ENCODE measurements at places on chromosomes 12 and 14.

- no peak for DNase-seq
Measured at GRCh38 chr12:26939953-26940352, 1.7 kb downstream of the FGFR1OP2 start.

GRCh38 chr12:52081263-52081733 is 1.8 kb downstream of the SMIM41 start:
- no peak for DNase-seq

DNA sequence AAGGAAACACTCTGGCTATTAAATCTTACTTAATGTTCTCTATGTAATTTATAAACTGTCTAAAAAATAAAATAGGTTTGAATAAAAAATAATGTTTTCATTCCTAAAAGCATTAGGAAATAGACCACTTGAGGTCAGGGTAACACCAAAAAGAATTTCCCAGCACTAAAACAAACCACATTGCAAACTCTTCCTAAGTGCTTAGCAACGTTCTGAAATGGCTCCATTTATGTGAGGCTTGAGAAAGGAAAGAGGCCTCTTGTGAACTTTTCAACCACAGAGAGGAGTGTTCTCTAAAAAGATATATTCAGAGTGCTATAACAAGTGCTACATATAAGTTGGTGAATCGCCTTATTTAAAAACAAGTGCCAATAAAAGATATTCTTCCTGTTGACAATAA is 42.7 kb downstream of the ALX1 start:
- no peak for DNase-seq

GRCh38 chr12:62288328-62288727 is 28.1 kb downstream of the USP15 start:
- no peak for DNase-seq

DNA sequence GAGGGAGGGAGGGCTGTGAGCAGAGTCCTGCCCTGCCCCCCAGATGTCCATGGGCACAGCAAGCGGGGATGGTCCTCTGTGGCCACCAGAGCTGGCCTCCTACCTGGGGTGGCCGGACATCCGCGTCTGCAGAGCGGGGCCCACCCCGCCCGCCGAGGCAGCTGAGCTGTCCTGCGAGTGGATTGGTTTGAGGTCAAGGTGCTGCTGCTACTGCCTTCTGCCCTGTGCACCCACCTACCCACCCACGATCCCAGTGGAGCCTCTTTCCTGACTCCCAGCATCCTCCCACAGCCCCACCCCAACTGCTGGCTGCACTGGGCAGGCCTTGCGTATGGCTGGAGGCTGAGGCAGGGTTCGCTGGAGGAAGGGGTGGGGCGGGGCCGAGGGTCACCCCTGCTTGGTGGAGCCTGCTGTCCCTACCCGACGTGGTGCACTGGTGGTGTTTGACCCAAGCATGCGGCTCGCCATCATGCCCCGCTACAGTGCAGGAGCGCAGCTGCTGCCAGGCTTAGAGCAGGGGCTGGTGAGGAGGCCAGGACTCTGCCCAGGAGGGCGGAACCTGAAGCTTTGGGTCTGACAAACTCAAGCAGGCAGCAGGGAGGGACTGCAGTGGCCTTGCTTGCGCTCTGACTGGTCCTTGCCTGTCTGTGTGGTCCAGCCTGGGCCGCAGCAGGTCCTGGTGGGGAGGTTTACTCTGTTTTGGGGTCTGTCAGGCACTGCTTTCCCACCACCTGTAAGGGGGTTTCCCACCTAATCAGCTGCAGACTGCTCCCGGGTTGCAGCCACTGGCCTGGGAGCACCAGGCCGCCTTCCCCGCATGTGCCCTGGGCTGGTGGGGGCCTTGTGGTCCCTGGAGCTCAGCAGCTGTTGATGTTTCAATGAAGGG is 23.7 kb downstream of the CEP170B start:
- no peak for DNase-seq

- DNase-seq, result no peak
Measured at GRCh38 chr14:75634848-75635247, 25.8 kb downstream of the ERG28 start.

- peak; percentile 35 for DNase-seq
Measured at GRCh38 chr12:82527165-82527780, 159.4 kb upstream of the TMTC2 start.

- DNase-seq, result no peak
Measured at GRCh38 chr12:91189516-91189915, 6.9 kb upstream of the DCN start.

DNA sequence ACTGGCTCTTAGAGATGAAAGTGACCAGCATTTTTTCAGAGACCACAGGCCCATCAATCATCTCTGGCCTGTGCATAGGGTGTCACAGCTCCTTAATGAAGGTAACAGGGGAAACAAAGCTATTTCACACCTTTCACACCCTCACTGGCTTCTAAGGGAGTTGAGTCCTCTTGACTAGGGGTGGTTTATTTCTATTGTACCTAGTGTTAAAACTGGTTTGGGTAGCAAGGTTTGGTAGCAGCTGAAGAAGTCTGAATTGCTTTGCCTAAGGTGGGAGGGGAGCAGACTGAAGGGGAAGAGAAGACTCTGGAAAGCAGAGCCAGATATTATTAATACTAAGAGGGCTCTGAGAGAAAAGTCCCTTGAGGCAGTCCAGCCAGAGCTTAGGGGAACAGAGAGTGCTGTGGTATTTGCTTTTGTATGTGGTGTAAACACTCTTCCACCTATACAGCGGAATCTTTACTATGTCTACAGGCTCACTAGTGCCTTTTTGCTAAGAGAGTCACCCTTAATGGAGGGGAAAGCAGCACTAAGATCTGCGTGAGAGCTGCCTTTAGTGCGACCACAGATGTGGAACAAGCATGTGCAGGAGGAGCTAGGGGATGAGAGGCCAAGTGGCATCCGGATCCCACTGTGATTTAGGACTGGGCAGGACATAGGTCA is 95.8 kb downstream of the STXBP6 start:
- DNase-seq, result no peak

GRCh38 chr14:39025810-39026627 is 77.0 kb downstream of the SEC23A start:
- no peak for DNase-seq

GRCh38 chr14:29645117-29645516 is 282.5 kb downstream of the PRKD1 start:
- DNase-seq, result no peak

DNA sequence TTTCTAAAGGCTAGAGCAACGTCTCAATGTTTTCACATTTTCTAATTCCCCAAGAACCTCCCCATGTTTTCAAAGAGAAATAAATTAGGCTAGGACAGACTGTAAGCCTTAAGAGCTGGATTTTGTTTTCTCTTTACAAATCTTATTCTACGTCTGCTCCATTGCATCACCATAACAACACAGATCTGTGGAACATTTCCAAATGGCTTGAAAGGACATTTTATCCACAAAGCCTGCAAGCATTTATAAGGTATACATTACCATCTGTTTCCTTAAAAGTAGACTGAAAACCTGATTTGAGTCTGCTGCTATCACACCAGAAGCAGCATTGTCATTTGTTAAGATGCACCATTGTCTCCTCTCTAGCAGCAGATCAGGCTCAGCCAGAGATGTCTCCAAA is 115.3 kb upstream of the PLEKHA5 start:
- no peak for DNase-seq

DNA sequence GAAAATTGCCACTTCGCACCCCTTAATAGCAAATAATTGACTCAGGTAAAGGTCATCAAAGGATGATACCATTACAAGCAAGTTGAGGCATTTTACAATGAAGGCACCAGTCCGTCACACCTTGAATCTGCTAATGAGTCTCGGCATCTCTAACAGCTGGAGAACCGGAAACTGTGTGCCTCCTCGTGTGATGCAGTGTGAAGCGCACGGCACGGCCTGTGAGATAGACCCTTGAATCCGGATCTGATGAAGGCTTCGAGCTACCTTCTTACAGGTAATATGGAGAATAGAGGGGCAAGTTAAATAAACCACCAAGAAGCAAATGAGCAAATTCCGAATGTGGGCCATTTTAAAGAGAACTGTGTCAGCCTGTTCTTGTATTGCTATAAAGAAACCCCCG is 19.8 kb upstream of the TUBA1A start:
- no peak for DNase-seq

- DNase-seq, result no peak
Measured at GRCh38 chr12:24020397-24021163, 71.1 kb upstream of the SOX5 start.

- DNase-seq, result no peak
Measured at GRCh38 chr12:41112903-41113302, 75.2 kb upstream of the PDZRN4 start.

- no peak for DNase-seq
Measured at GRCh38 chr12:15650399-15651128, 138.6 kb downstream of the EPS8 start.

- no peak for DNase-seq
Measured at GRCh38 chr12:98084391-98084790, 431.0 kb upstream of the TMPO start.

DNA sequence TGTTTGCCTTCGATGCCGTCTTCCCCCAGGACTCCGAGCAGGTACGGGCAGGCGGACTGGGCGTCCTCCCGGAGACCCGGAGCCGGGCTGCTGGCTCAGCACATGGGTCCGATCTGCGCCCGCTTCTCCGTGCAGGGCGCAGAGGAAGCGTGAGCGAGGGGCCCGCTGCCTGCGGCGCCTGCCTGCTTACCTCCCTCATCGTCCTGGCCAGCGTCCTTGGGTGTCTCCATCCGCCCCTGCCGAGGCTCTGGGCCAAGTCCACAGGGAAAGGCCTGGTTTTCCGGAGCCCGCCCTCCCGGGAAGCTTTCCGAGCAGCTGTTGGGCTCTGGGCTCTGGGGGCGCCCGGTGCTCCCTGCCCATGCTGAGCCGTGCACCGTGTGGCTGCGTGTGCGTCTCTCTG is 33.5 kb downstream of the KIF26A start:
- DNase-seq, result no peak

GRCh38 chr12:127178052-127178451 is 1088.9 kb upstream of the TMEM132C start:
- DNase-seq, result no peak

DNA sequence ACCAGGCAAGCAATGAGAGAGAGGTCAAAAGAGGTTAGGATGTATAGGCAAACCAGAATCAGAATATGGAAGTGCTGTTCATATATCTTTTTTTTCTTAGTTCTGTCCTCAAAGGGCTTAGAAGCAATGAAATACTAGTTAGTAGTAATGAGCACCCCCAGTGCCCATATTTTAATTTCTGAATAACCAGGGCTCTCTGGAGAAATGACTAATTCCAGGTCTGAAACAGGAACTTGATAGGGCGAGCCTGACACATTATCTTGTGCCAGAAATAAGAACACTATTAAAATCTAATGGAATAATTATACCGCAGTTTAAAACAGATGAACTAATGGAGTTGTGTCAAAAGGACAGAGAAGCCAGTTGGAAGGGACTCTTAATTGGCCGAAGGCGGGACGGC is 30.9 kb downstream of the BICDL1 start:
- no peak for DNase-seq

- no peak for DNase-seq
Measured at GRCh38 chr12:64739778-64740177, 19.4 kb downstream of the GNS start.

DNA sequence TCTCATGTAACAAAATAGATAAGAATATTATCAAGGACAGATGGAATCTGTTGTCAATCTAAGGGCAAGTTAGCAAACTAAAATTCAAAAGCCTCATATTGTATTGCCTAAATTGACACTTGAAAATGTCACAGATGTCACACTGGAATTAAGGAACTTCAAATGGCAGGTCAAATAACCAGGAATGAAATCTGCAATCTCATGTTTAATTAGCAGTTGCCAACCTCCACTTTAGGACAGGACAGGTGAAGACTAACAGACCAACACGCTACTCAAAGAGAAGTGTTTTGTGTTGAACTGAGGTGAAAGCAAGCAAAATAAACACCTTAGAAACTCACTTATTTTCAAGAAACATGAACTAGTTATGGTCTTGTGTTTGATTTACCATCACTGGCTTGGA is 11.1 kb downstream of the KIF21A start:
- DNase-seq, result no peak

DNA sequence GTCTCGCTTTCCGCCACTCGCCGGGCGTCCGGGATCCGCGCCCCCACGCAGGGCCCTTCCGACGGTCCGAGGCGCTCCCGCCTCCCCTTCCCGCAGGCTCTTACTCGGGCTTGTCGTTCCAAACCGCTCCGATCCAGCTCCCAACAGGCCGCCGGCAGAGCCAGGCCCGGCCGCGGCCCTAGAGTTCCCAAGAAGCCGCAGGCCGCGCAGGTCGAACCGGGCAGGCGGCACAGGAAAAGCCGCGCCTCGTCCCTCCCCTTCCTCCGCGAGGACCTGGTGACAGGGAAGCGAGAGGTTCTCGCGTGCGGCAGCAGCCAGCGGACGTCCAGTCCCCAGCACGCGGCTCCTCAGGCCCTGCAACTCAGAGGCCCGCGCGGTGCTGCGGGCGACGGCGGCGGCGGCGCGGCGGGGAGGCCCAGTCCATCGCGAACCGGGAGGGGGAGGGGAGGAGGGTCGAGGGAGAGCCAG is 272 bp downstream of the HECTD1 start:
- DNase-seq, result no peak

DNA sequence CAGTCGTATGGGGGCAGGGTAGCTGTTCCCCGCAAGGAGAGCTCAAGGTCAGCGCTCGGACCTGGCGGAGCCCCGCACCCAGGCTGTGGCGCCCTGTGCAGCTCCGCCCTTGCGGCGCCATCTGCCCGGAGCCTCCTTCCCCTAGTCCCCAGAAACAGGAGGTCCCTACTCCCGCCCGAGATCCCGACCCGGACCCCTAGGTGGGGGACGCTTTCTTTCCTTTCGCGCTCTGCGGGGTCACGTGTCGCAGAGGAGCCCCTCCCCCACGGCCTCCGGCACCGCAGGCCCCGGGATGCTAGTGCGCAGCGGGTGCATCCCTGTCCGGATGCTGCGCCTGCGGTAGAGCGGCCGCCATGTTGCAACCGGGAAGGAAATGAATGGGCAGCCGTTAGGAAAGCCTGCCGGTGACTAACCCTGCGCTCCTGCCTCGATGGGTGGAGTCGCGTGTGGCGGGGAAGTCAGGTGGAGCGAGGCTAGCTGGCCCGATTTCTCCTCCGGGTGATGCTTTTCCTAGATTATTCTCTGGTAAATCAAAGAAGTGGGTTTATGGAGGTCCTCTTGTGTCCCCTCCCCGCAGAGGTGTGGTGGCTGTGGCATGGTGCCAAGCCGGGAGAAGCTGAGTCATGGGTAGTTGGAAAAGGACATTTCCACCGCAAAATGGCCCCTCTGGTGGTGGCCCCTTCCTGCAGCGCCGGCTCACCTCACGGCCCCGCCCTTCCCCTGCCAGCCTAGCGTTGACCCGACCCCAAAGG is 804 bp downstream of the GAPDH start:
- DNase-seq, result peak; percentile 81

DNA sequence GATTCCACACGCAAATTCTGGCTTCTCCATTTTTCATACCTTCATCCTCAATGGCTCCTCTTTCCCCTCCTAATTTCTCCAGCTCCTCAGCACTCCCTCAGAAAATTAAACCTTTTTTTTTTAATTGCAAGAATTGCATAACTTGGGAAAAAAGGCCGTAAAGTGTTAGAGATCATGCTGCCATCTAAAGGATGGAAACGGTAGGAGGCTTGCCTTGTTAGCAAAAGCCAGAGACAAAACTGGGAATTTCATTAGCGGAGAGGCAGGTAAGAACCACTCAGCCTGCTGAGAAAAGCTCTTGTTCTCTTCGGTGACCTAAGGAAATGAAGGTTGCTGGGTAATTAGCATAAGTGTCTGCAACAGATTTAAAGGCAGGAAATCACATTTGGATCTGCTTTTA is 204.3 kb downstream of the AEBP2 start:
- DNase-seq, result no peak
